ENCODE measurements at places on chromosomes 12 and 14. TPM values are rescaled to one million over a fixed set of nuclear protein-coding genes. Genes with fewer than 3 reads are reported as not detected.

Gene MAP1LC3B2
- total RNA-seq, result 1.7 TPM

Gene NGB
- total RNA-seq, result not detected

Gene ARHGDIB
- 231 TPM for total RNA-seq

Gene CAPZA3
- not detected for total RNA-seq

Gene PDE6H
- not detected for total RNA-seq

Gene NXPH4
- 0.13 TPM for total RNA-seq

Gene MYH6
- total RNA-seq, result not detected

Gene TIMM9
- 22.1 TPM for total RNA-seq

Gene ZDHHC22
- total RNA-seq, result under 0.01 TPM

Gene CCND2
- 6.1 TPM for total RNA-seq

Gene CACNA2D4
- 0.18 TPM for total RNA-seq

Gene PPM1H
- total RNA-seq, result 3.9 TPM

Gene CCDC38
- total RNA-seq, result not detected

Gene DAO
- not detected for total RNA-seq

Gene CLEC4A
- not detected for total RNA-seq

Gene DEGS2
- total RNA-seq, result 1.1 TPM

Gene PTPRR
- total RNA-seq, result 0.74 TPM

Gene EPYC
- total RNA-seq, result not detected

Gene LRRK2
- 3.8 TPM for total RNA-seq

Gene TPCN1
- total RNA-seq, result 8.2 TPM
